Glutamatergic neuron (in vitro differentiated cells): ENCODE measurements at places on chromosomes 11 and 22. TPM values are rescaled to one million over a fixed set of nuclear protein-coding genes. Genes with fewer than 3 reads are reported as not detected.
A peak's percentile ranks its signal among the peaks of the same experiment; 100 is the strongest.

GRCh38 chr11:95660038-95660437 is 129.5 kb downstream of the FAM76B start:
- no peak overlapping the region for H3K4me3 ChIP-seq
- H3K27ac ChIP-seq = no peak overlapping the region
- H3K36me3 ChIP-seq = peaks cover 2% of the 10 kb centered on the region
- peaks cover 6% of the 10 kb centered on the region for H3K4me1 ChIP-seq
- no peaks in the 10 kb centered on the region for H3K27me3 ChIP-seq

GRCh38 chr11:109362059-109362458 is 59.9 kb upstream of the C11orf87 start:
- peaks cover 7% of the 10 kb centered on the region for H3K4me1 ChIP-seq
- no peak overlapping the region for H3K27ac ChIP-seq
- H3K27me3 ChIP-seq = no peaks in the 10 kb centered on the region

DNA sequence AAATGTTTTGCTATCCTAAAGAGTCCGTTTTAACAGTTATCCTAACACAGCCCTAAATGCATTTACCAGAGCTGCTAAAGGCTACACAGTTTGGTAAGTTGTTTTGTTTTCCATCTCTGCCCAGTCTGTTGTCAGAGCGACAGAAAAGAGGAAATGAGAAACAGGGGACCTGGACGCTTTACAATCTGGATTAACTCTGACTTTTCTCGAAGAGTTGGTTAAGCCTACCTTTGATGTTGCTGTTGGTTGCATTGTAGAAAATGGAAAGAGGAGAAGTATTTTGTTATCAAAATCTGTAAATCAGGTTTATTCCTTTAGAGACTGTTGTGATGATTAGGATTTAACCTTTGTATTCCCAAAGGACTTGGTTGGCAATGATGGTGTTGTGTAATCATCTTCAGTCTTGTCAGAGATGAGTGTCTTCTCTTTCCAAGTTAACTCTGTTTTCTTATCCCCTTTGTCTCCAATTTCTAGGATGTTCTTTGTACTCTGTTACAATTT is 481 bp downstream of the ANGPTL5 start:
- peaks cover 17% of the 10 kb centered on the region for H3K4me1 ChIP-seq
- no peak for DNase-seq
- no peaks in the 10 kb centered on the region for H3K27me3 ChIP-seq
- no peaks in the 10 kb centered on the region for H3K36me3 ChIP-seq

GRCh38 chr22:45389546-45389945 is 23.9 kb downstream of the SMC1B start:
- H3K36me3 ChIP-seq = no peaks in the 10 kb centered on the region
- H3K4me3 ChIP-seq = no peak overlapping the region
- no peaks in the 10 kb centered on the region for H3K27me3 ChIP-seq
- no peak overlapping the region for H3K27ac ChIP-seq
- no peak for DNase-seq

GRCh38 chr22:38935023-38935422 is 22.4 kb upstream of the APOBEC3A start:
- H3K36me3 ChIP-seq = no peaks in the 10 kb centered on the region
- H3K27me3 ChIP-seq = peaks cover 7% of the 10 kb centered on the region
- H3K27ac ChIP-seq = no peak overlapping the region
- H3K4me3 ChIP-seq = no peak overlapping the region
- no peak for DNase-seq

DNA sequence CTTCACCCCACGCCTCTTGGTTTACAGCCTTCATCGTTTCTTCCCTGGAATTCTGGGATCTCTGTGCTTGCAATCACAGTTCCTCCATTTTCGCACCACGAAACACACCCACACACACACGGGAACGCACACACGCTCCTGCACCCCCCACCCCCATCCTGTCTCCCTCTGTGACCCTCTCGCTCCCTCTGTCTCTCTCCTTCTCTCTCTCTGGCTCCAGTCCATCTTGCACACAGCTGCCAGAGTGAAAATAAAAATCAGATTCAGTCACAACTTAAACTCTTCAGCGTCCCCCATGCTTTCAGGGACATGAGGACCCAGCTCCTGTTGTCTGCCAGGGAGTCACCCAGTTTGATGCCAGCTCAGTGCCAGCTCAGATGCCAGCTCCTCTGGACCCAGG is 3.0 kb downstream of the GAL start:
- no peak overlapping the region for H3K27ac ChIP-seq
- peaks cover 4% of the 10 kb centered on the region for H3K4me1 ChIP-seq
- H3K36me3 ChIP-seq = no peaks in the 10 kb centered on the region
- no peak overlapping the region for H3K4me3 ChIP-seq
- peaks cover 14% of the 10 kb centered on the region for H3K27me3 ChIP-seq
- no peak for DNase-seq

- peaks cover 2% of the 10 kb centered on the region for H3K27me3 ChIP-seq
- no peak overlapping the region for H3K4me3 ChIP-seq
- no peak overlapping the region for H3K27ac ChIP-seq
- H3K36me3 ChIP-seq = no peaks in the 10 kb centered on the region
Observed at GRCh38 chr22:29788339-29789279, 21.4 kb downstream of the UQCR10 start.

DNA sequence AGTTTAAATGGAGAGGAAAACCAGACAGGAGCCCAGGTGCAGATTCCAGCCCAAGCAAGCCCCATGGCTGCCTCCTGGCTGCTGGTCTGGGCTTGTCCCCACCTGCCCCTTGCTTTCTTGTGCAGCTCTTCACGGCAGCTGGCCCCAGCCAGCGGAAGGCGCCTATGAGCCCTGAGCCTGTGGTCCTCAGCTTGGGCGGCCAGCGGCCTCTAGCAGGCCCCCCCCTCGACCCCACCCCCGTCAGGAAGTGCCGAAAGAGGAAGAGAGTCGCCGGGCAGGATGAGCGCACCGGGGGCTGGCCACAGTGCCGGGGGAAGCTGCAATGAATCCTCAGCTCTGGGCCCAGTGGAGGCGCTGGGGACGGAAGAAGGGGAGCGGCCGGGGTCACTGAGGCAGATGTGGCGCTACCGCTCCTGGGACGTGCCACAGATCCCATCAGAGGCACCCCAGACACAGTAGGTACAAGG is 2.1 kb upstream of the DGKZ start:
- H3K27me3 ChIP-seq = peaks cover 18% of the 10 kb centered on the region
- no peak overlapping the region for H3K4me3 ChIP-seq
- peaks cover 6% of the 10 kb centered on the region for H3K36me3 ChIP-seq
- H3K27ac ChIP-seq = peak overlapping the region; percentile 35
- H3K4me1 ChIP-seq = peaks cover 33% of the 10 kb centered on the region

GRCh38 chr22:23892130-23892529 is 2.1 kb upstream of the MIF start:
- no peak for DNase-seq
- H3K36me3 ChIP-seq = no peaks in the 10 kb centered on the region
- H3K27me3 ChIP-seq = peaks cover 20% of the 10 kb centered on the region
- H3K4me3 ChIP-seq = peak overlapping the region; percentile 55

GRCh38 chr22:47102648-47103047 is 340.2 kb downstream of the TBC1D22A start:
- H3K4me1 ChIP-seq = peaks cover 11% of the 10 kb centered on the region
- DNase-seq = no peak
- H3K36me3 ChIP-seq = peaks cover 8% of the 10 kb centered on the region

- DNase-seq = peak; percentile 91
- H3K27me3 ChIP-seq = peaks cover 2% of the 10 kb centered on the region
- H3K36me3 ChIP-seq = no peaks in the 10 kb centered on the region
Observed at GRCh38 chr11:2156416-2157182, 4.4 kb downstream of the INS start.

DNA sequence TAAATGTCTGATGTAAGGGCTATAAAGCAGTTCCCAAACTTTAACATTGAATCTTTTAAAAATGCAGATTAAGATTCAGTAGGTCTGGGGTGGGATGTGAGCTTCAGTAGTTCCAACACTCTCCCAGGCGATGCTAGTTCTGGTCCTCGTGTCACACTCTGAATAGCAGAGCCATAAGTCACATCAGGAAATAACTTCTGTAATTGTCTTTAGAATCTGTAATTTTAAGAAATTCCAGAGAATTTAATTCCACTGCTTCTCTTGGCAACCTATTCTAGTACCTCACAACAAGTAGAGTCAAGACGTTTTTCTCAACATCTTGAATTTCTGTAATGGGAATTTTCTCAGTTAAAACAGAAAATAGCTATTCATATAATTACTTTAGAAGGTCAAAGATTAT is 223.1 kb downstream of the TMEM135 start:
- DNase-seq = no peak
- peaks cover 17% of the 10 kb centered on the region for H3K4me1 ChIP-seq
- no peak overlapping the region for H3K4me3 ChIP-seq
- peak overlapping the region; percentile 38 for H3K27ac ChIP-seq
- peaks cover 2% of the 10 kb centered on the region for H3K27me3 ChIP-seq

DNA sequence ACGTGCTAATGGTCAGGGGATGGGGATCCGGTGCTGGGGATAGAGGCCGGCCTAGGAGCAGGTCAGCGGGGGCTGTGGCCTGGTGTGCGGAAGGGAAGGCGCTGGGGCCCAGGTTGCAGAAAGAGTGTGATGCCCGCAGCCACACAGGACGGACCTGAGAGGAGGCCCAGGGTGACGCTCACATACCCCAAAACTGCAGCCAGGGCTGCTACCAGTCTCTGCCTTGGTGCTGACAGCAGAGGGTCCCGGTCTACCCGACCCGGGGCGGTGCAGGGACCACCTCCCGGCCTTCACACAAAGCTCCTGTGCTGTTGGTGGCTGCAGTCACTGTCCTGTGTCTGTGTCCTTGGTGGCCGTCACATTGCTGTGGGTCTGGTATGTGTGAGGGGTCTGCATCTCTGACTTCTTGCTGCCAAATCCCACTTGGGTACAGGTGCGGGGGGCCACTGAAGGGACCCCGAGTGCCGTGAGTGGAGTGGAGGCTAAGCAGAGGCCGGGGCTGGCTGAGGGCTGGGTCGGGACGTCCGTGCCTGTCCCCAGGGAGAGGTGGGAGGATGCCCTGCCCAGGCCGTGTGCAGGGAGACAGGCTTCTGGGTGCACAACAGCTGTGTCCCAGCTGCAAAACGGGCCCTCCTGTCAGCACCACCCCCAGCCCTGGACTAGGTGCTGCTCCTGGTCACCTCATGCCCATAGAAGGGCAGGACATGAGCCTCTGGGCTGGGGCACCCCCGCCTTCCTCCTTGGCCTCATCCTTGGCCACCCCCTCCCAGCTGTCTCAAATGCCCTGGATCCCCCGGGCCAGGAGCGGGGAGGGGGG is 1.5 kb downstream of the LSP1 start:
- H3K4me1 ChIP-seq = peaks cover 1% of the 10 kb centered on the region
- DNase-seq = no peak
- no peak overlapping the region for H3K27ac ChIP-seq
- H3K27me3 ChIP-seq = peaks cover 5% of the 10 kb centered on the region

DNA sequence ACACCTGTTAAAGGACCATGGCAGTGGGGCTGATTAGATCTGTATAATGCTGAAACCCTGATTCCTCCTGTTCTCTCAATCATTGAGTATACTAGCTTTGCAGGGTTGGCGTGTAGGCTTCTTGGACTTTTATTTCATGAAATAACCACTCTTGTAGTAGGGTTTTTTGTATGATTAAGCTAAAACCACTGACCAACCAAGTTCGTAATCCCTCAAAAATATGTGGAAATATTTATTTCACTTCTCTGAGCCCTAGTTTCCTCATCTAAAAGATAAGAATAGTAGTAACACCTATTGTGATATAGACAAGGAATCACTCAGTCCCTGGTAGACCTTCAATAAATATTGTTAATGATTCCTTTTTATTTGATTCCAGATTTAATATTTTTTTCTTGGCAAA is 4.2 kb downstream of the API5 start:
- H3K4me1 ChIP-seq = peaks cover 12% of the 10 kb centered on the region
- no peaks in the 10 kb centered on the region for H3K27me3 ChIP-seq
- no peaks in the 10 kb centered on the region for H3K36me3 ChIP-seq
- no peak overlapping the region for H3K27ac ChIP-seq
- H3K4me3 ChIP-seq = no peak overlapping the region

DNA sequence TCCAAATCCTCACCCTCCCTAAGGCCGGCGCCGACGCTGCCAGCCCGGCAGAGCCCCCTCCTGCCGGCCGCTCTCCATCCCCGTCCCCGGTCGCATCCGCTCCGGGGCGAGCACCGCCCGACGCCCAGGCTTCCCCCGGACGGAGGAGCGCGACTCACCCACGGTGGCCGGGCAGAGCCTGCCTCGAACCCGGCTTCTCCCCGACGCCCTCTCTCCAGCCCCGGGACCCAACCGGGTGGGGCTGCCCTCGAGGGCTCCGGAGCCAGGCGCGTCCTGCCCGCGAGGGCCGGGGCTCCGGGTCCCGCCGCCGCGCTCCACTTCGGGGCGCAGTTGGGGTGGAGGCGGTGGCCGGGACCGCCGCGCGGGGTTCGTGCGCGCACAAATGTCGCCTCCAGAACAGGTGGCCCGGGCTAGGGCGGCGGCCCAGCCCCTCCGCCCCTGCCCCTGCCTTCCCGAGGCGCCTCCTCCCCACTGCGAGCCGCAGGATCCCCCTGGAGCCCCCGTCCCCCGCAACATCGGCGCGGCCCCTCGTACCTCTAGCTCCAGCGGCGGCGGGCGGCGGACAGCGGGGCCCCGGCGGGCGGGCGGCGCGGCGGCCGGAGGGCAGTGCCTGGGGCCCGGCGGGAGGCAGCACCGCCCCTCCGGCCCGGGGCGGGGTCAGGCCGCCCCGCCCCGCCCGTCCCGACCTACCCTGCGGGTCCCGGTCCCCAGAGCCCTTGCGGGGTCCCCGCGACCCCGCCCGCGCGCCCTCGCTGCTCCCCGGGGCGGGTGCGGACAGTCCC is at the start of gene A4GALT:
Gene A4GALT, minus strand, starts transcription at position 608 of the 782 bp plus-strand sequence. CDS start 26,919 bp downstream, outside the sequence.
- H3K27me3 ChIP-seq = peaks cover 27% of the 10 kb centered on the region
- no peaks in the 10 kb centered on the region for H3K36me3 ChIP-seq
- peaks cover 20% of the 10 kb centered on the region for H3K4me1 ChIP-seq
- peak within 1 kb of the TSS; percentile 90 for H3K27ac ChIP-seq
- DNase-seq = peak; percentile 50
- H3K4me3 ChIP-seq = peak within 1 kb of the TSS; percentile 92

GRCh38 chr22:34805771-34806170 is 260.2 kb upstream of the ISX start:
- H3K27me3 ChIP-seq = peaks cover 2% of the 10 kb centered on the region
- peaks cover 12% of the 10 kb centered on the region for H3K4me1 ChIP-seq
- no peak overlapping the region for H3K4me3 ChIP-seq
- no peak overlapping the region for H3K27ac ChIP-seq
- no peak for DNase-seq

DNA sequence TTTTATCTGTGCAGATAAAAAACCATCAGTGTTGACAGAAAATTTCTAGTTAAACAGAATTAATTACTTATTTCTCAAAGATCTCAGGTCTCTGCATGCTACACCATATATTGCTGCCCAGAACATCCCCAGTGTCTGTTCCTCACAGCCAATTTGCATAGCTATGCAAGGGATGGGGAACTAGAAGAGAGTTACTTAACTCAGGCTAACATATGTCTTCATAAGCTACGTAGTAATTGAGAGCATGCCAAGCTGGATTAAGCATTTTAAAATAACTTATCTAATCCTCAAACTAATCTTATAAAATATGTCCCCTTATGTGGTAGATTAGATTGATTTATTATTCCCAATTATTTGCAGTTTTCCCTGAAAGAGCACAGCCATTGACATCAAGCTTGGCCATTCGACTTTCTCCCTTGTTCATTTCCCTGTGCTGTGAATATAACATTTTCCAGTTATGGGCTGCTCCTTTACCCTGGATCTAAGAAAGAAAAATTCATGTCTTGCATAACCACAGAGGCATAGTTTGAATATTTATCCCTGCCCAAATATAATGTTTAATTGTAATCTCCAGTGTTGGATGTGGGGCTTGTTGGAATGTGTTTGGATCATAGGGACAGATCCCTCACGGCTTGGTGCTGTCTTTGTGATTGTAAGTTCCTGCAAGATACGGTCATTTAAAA is 69.1 kb downstream of the C11orf87 start:
- DNase-seq = no peak
- no peaks in the 10 kb centered on the region for H3K27me3 ChIP-seq
- no peak overlapping the region for H3K4me3 ChIP-seq
- no peak overlapping the region for H3K27ac ChIP-seq
- no peaks in the 10 kb centered on the region for H3K4me1 ChIP-seq

The TRPC6 gene
- total RNA-seq = 0.27 TPM

The OVOL1 gene
- total RNA-seq = not detected

The ZP1 gene
- not detected for total RNA-seq

The LRRC74B gene
- total RNA-seq = not detected

The HPX gene
- total RNA-seq = 9.6 TPM

The LMO2 gene
- 2.7 TPM for total RNA-seq
